ENCODE measurements at places on chromosomes 4 and X. TPM values are rescaled to one million over a fixed set of nuclear protein-coding genes. Genes with fewer than 3 reads are reported as not detected.

The RNF150 gene
- total RNA-seq = not detected

The LGI2 gene
- not detected for total RNA-seq

The PASD1 gene
- total RNA-seq = not detected

The CLGN gene
- not detected for total RNA-seq

GRCh38 chr4:184475498-184475897 is 1.1 kb upstream of the IRF2 start:
- DNase-seq = no peak

- no peak for DNase-seq
These were observed 26.2 kb downstream of the UGT2B7 start for GRCh38 chr4:69122476-69122875.

DNA sequence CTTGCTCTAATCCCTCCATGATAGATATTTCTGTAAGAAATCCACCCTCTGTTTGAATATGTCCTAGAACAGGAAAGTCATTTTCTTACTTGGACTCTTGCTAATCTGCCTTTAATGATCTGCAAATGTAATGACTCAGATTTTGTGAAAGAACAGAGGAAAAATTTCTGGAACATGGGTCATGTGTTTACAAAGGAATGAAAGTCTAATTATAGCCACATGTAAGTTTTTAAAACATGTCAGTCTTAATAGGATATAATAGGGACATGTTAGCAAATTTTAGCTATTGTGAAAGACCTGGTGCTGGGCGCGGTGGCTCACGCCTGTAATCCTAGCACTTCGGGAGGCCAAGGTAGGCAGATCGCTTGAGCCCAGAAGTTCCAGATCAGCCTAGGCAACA is 47.6 kb downstream of the GRK4 start:
- no peak for DNase-seq

DNA sequence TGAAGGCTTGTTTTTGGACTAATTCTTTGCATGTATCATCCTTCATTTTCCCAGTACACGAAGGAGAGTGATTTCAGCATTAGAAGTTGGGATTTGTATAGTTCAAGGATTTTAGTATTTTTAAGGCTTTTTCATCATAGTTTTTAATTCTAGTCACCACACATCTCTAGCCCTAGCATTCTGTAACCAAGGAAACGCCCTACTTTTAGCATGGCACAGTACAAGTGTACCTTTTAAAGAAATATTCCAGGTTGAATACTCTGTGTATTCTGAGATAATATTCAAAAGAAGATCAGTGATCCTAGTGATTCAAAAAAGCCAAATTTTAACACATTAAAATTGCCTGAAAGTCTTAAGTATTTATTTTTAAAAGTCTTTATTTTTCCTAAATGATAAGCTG is 150.5 kb downstream of the RAP1GDS1 start:
- no peak for DNase-seq

- DNase-seq = no peak
These were observed 21.3 kb downstream of the AREG start for GRCh38 chr4:74466242-74466641.

DNA sequence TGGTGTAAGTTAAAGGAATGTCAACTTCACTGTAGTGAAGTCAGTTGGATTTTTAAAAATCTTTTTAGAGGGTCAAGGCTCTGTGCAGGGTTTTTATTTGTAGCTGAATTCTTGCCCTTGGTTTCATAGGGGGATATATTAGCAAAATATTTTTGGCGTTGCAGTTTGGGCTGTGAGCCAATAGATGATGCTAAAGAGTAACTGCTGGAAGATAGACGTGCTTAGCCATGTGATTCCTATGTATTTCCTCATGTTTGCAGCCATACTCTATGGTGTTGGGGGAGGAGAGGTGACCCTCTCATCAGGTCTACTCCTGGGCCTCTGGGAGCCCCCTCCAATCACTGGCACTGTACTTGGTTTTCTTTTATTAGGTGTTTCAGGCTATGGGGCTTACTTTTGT is 246.7 kb upstream of the ARHGAP24 start:
- no peak for DNase-seq

- DNase-seq = no peak
These were observed 2.9 kb downstream of the CPZ start for GRCh38 chr4:8595237-8596087.

DNA sequence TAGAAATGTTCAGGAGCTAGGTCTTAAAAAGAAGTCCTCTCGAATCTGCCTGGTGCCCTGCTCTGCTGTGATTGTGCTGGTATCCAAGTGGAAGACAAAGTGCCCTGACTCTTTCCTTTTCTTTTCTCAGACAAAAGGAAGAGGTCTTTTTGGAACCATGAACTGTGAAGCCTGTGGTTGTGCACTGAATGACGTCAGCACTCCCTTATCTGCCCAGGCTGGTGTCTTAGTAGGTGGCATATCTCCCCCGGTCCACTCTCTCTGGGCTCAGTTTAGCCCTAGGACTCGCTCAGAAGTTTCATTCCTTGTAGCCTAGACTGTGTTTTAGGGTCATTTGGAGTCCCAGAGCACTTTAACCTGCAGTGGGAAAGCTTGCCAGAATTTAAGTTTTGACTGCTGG is 400.3 kb upstream of the CT83 start:
- DNase-seq = no peak

DNA sequence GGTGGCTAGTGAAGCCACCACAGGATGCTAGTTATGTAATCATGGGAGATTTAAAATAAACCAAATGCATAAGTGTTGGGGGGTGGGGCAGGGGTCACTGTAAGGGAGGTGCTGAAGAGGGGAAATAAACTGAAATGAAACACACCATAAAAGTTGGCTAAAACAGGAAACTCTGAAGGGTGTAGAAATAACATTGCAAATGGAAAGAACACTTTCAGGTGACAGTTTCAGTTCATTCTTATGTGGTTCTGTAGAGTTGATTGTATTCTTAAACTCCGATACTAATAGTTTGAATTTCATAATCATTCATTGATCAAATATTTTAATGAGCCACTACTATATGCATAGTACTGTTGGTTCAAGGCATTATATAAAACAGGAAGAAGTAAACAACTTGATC is 80.1 kb downstream of the HDAC8 start:
- DNase-seq = no peak

DNA sequence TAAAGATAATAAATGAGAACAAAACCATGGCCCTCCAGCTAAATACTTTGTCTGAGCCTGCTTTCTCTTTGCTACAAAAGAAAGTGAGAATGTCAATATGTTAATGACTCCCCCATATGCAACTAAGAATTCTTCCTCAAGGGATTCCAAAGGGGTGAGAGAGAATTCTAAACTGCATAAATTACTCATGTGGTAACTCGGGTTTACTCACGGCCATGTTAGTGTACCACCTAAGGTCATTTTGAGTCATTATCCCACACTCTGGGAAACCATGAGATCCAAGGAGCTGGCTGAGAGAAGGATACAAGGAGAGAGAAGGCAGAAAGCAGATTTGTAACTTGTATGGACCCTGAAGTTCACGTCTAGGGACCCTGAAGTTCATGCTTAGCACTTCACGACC is 190.3 kb downstream of the DHX15 start:
- no peak for DNase-seq
